ENCODE measurements at places on chromosomes 5 and 9. TPM values are rescaled to one million over a fixed set of nuclear protein-coding genes. Genes with fewer than 3 reads are reported as not detected.

DNA sequence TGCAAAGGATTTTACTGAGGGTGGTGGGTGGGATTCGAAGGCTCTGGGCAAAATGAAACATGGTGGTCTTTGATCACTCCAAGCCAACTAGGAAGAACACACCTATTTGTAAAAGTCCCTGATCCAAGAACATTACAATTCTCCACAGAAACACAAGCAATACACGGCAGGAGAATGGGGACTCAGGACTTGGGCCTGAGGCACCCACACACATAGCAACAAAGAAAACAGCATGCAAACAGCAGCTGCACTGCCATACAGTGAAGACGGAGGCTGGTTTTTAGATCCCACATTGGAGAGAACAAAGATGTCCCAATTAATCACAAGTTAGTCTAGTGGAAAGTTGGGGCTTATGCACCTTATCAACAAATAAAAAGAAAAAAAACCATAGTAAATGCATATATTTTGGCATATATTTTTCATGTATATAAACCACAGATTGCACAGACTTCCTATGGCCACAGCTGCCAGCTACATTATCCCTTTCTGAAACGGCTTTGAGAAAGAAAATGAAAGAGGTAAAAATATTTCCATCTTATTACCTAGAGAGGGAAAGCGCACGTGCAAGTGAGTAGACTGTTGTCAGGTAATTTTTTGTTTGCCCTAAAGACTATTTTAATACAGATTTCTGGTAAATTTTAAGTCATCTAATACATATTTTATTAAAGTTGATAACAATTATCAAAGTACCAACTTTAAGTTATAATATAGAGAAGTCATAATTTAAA lies 410.9 kb downstream of the BNC2 start:
- H3K27me3 ChIP-seq = no peaks in the 10 kb centered on the region
- H3K36me3 ChIP-seq = no peaks in the 10 kb centered on the region
- no peak for DNase-seq

GRCh38 chr5:159775890-159776289 lies 140.4 kb upstream of the ADRA1B start:
- no peaks in the 10 kb centered on the region for H3K36me3 ChIP-seq
- H3K27me3 ChIP-seq = no peaks in the 10 kb centered on the region
- H3K4me3 ChIP-seq = no peak overlapping the region

- H3K4me3 ChIP-seq = no peak overlapping the region
- H3K27me3 ChIP-seq = no peaks in the 10 kb centered on the region
- H3K36me3 ChIP-seq = no peaks in the 10 kb centered on the region
- H3K4me1 ChIP-seq = peaks cover 20% of the 10 kb centered on the region
Observed at GRCh38 chr5:14156650-14157492, 13.7 kb downstream of the TRIO start.

- H3K36me3 ChIP-seq = no peaks in the 10 kb centered on the region
- DNase-seq = peak; percentile 1
- H3K27me3 ChIP-seq = no peaks in the 10 kb centered on the region
- no peak overlapping the region for H3K27ac ChIP-seq
Observed at GRCh38 chr9:1458503-1458902, 408.3 kb downstream of the DMRT2 start.

DNA sequence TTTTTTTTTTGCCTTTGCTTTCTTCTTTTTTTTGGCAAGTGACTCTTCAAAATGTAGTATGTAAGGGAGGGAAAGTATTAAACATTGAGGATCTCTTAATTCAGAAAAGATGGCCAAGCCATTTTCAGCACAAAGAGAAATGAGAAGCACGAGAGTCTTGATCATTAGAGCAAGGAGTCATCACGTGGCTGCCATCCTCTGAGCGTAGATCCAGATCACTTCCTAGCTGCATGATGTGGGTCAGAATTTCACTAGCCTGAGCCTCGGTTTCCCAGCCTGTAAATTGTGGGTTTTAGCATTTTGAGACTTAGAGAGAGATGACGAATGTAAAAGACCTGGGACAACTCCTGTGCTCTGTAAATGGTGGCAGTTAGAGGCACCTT lies 312.9 kb downstream of the ARHGEF28 start:
- no peak for DNase-seq
- H3K4me3 ChIP-seq = no peak overlapping the region
- no peak overlapping the region for H3K27ac ChIP-seq
- no peaks in the 10 kb centered on the region for H3K36me3 ChIP-seq

DNA sequence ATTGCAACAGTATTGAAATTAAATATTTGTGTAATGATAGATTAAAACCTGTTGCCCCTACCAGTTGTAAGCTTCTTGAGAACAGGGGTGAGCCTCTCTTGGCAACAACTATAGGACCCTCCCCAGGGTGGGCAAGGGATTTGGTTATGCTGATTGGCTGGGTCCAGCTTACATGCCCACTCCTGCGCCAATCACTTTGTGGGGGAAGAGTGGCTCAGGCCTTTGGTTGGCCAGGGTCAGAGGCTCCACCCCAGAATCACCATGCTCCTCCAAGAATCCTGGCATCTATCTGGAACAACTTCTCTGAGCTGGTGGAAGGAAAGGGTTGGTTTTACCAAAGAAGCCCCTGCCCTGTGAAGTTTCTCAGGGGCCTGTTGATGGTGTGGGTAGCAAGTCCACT lies 8.6 kb upstream of the PITX1 start:
- DNase-seq = no peak
- no peaks in the 10 kb centered on the region for H3K36me3 ChIP-seq
- no peaks in the 10 kb centered on the region for H3K27me3 ChIP-seq
- peaks cover 19% of the 10 kb centered on the region for H3K4me1 ChIP-seq

GRCh38 chr9:122220673-122221182 lies 8.0 kb downstream of the LHX6 start:
- H3K27me3 ChIP-seq = no peaks in the 10 kb centered on the region
- H3K36me3 ChIP-seq = no peaks in the 10 kb centered on the region
- H3K27ac ChIP-seq = no peak overlapping the region
- no peak for DNase-seq

DNA sequence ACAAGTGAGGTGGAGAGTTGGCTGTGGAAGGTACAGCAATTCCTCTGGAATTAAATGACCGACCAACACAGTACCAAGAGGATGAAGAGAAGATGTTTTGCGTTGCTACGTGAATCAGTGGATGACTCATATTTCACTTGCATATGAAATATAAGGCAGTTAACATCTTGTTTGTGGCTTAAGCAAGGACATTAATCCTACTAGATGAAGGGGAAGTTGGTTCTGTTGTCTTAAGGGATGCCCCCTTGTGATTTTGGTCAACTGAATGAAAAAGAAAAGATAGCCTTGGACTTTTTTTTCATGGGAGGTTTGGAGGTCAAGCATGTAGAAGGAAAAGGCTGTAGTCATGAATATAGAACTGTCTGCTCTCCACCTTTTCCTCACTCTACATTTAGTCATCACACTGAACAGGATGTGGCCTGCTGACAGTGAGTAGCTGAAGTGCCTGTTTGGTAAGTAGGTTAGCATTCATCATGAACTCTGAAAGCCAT lies 33.9 kb downstream of the VLDLR start:
- no peaks in the 10 kb centered on the region for H3K27me3 ChIP-seq
- H3K4me1 ChIP-seq = no peaks in the 10 kb centered on the region
- H3K4me3 ChIP-seq = no peak overlapping the region
- DNase-seq = no peak
- H3K27ac ChIP-seq = no peak overlapping the region

DNA sequence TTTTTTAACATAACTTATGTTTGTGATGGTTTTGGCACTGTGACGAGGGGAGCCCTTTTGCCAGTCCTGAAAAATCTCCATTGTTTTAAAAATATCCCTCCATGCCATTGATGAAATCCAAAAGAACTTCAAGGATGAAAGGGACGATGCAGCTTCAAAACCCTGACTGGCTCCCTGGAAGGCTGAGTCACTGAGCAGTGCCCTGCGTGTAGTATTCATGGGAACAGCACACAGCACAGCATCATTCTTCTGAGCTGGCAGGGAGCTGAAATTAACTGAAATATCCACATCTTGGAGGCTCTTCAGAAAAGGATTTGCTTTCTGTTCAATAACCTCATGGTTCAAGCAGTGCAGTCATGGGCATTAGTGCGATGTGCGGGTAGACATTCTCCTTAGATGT lies 29.7 kb downstream of the PDE4D start:
- no peaks in the 10 kb centered on the region for H3K36me3 ChIP-seq
- H3K4me3 ChIP-seq = no peak overlapping the region
- no peaks in the 10 kb centered on the region for H3K4me1 ChIP-seq
- H3K27me3 ChIP-seq = no peaks in the 10 kb centered on the region
- no peak for DNase-seq

DNA sequence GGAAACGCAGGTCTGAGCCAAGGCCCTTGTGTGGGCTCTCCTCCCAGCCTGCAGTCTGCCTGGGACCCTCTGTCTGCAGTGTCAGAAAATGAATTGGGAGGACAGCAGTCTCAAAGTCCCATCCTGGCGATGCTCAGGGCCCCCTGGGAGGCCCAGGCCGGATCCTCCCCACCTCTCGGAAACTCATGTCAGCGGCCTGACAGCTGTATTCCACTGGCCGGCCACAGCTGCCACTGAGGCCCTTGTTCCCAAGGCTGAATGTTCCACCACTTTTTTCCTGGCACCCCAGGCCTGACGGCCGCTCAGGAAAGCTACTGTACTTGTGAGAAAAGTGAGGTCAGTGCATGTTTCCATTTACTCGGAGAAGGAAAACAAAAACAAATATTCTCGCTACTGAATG lies 180.0 kb downstream of the FGF18 start:
- H3K4me3 ChIP-seq = no peak overlapping the region
- DNase-seq = no peak
- no peak overlapping the region for H3K27ac ChIP-seq
- no peaks in the 10 kb centered on the region for H3K4me1 ChIP-seq
- H3K36me3 ChIP-seq = no peaks in the 10 kb centered on the region

GRCh38 chr9:75198436-75198835 lies 110.1 kb downstream of the OSTF1 start:
- no peaks in the 10 kb centered on the region for H3K27me3 ChIP-seq
- no peaks in the 10 kb centered on the region for H3K4me1 ChIP-seq
- H3K4me3 ChIP-seq = no peak overlapping the region

Gene TMEM232
- 0.91 TPM for total RNA-seq

Gene CRHBP
- not detected for total RNA-seq

Gene DOLPP1
- 45.1 TPM for total RNA-seq

Gene DMRTA1
- 0.14 TPM for total RNA-seq

Gene HCN1
- not detected for total RNA-seq

All from Caco-2 (cell line).